SJCRH30 (cell line): ENCODE measurements at places on chromosomes 3 and 15.

GRCh38 chr3:152362086-152362485 lies 93.4 kb downstream of the MBNL1 start:
- H3K27me3 ChIP-seq = no peaks in the 10 kb centered on the region
- no peaks in the 10 kb centered on the region for H3K36me3 ChIP-seq
- no peak for DNase-seq
- H3K4me1 ChIP-seq = no peaks in the 10 kb centered on the region

DNA sequence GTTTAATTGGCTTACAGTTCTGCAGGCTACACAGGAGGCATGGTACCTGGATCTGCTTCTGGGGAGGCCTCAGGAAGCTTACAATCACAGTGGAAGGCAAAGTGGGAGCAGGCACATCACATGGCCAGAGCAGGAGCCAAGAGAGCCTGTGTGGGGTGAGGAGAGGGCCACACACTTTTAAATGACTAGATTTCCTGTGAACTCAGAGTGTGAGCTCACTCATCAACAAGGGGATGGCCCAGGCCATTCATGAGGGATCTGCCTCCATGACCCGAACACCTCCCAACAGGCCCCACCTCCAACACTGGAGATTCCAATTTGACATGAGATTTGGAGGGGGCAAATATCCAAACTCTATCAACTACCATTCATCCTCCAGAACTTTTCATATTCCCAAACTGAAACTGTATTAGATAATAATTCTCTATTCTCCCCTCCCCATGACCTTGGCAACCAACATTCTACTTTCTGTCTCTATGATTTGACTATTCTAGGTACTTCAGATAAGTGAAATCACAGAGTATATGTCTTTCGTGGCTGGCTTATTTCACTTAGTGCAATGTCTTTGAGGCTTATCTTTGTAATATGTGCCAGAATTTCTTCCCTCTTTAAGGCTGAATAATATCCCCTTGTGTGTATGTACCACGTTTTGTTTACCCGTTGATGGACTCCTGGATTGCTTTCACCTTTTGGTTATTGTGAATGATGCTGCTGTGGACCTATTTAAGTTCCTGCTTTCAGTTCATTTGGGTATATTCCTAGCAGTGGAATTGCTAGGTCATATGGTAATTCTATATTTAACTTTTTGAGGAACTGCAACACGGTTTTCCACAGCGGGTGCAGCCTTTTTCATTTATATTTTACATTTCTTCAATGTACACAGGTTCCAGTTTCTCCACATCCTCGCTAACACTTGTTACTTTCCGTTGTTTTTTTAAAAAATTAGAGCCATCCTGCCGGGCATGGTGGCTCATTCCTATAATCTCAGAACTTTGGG lies 43.8 kb downstream of the TKT start:
- H3K36me3 ChIP-seq = no peaks in the 10 kb centered on the region
- H3K4me3 ChIP-seq = no peak overlapping the region
- no peak overlapping the region for H3K27ac ChIP-seq
- no peak for DNase-seq
- no peaks in the 10 kb centered on the region for H3K4me1 ChIP-seq

GRCh38 chr15:57747206-57747896 lies 40.8 kb downstream of the POLR2M start:
- H3K4me3 ChIP-seq = no peak overlapping the region
- no peak overlapping the region for H3K27ac ChIP-seq
- no peak for DNase-seq
- no peaks in the 10 kb centered on the region for H3K36me3 ChIP-seq
- no peaks in the 10 kb centered on the region for H3K4me1 ChIP-seq

DNA sequence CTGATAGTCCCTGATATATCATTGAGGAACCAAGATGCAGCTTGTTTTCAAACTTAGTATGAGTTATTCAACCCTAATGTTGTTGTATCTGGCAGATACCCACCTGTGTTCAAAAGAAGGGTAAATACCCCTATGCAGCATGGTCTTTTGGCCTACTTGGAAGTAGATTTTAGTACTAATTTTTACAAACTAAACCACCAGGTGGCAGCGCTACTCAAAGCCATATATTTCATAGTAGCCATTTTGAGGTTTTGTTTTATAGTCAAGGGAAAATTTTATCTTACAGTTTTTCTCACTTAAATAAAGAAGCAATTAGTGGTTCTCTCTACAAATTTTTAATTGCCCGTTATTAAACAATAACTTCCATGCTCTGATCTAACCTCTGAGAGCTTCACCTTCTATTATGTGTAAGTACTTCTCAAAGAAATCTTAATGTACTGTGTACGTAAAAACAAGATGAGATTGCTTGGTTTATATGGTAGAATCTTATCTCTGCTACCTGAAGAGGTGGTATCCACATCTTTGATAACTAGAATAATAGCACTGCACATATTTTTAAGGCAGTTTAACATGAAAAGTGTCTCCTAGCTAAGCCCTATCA lies 31.5 kb upstream of the MLF1 start:
- H3K4me3 ChIP-seq = no peak overlapping the region
- H3K27me3 ChIP-seq = no peaks in the 10 kb centered on the region
- peaks cover under 1% of the 10 kb centered on the region for H3K36me3 ChIP-seq

DNA sequence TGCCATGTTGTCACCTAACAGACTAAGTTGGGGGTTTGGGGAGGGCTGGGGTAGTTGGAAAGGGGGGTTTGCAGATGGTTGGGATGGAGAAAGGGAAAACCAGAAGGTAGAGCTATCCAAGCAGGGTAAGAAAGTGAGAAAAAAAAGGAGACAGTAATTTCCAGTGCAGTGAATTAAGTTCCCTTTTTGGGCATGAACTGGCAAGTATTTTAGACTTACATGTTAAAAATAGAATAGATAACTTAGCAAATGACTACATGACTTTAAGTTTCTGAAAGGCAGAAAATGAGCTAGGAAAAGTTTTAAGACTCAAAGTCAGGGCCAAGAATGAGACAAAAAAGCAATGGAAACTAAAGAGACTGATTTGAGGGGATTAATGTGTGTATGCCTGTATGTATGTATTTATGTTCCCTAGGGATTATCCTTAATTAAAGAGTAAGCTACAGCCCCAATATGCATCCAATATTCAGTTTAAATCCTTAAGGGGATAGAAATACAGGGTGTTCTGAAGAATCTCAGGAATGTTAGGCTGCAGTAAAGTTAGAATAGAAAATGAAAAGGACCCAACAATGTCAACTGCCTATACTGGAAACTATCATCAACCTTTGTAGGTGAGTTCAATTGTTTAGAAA lies 285.2 kb upstream of the MME start:
- no peaks in the 10 kb centered on the region; the same call in 1 of the 2 replicates for H3K36me3 ChIP-seq
- peaks cover 5% of the 10 kb centered on the region; the same call in 1 of the 2 replicates for H3K4me1 ChIP-seq
- H3K27ac ChIP-seq = no peak overlapping the region
- H3K27me3 ChIP-seq = no peaks in the 10 kb centered on the region
- no peak overlapping the region for H3K4me3 ChIP-seq
- no peak for DNase-seq

- H3K36me3 ChIP-seq = no peaks in the 10 kb centered on the region
- H3K27ac ChIP-seq = no peak overlapping the region
- H3K4me3 ChIP-seq = no peak overlapping the region
Measured at GRCh38 chr3:100875239-100875638, 118.0 kb downstream of the ABI3BP start.

DNA sequence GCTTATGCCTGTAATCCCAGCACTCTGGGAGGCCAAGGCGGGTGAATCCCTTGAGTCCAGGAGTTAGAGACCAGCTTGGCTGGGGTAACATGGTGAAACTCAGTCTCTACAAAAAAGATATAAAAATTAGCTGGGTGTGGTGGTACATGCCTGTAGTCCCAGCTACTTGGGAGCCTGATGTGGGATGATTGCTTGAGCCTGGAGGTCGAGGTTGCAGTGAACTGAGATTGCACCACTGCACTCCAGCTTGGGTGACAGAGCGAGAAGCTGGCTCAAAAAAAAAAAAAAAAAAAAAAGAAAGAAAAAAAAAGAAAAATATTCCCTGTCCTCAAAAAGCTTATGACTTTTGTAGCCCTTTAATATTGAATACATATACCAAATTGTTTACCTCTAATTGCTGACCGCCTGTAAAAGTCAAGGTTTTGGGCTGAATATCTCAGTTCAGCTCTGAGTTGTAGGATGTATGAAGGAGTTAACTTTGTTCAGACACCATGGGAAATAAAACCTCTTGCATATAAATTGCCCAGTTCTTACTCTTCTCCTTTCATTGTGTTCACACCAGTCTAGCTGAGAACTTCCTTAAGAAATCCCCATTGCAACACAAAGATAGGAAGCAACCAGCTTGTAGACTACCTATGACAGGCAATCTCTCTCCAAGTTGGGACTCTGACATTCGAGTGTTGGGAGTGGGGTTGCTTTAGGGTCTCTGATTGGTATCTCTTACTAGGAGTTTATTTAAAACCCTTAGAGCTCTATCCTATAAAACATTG lies 97.6 kb upstream of the RASGRP1 start:
- H3K27ac ChIP-seq = no peak overlapping the region
- H3K4me3 ChIP-seq = no peak overlapping the region
- no peaks in the 10 kb centered on the region for H3K4me1 ChIP-seq
- no peak for DNase-seq
- H3K36me3 ChIP-seq = no peaks in the 10 kb centered on the region

GRCh38 chr15:25241241-25241801 lies 197.5 kb downstream of the UBE3A start:
- no peaks in the 10 kb centered on the region for H3K36me3 ChIP-seq
- no peaks in the 10 kb centered on the region for H3K27me3 ChIP-seq
- no peak overlapping the region for H3K27ac ChIP-seq
- no peak for DNase-seq
- no peaks in the 10 kb centered on the region for H3K4me1 ChIP-seq
